ENCODE measurements at places on chromosomes 2 and 18.

DNA sequence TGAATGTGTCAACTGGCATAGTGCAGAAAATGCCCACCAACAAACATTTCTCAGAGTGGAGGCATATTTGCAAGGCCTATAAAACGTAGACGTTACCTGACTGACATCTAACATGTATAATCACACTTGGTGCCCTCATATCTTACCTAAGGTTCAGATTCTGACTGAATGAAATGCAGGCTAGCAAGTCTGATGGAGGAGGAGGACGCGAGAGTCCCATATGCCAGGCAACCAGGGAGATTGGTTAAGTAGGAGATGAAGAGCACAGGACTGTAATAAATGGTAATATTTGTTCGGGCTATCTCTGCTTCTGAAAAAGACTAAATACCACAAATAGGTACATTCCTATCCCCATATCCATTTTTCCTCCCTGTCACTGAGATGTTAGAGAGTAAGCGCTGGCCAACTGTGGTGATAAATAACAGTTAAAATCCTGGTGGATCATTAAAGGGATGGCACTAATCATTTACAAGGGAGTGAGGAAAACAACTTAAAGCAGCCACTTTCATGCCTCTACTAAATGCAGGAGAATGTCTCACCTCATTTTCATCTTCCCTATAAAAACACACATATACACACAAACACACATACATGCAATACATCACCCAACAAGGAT lies 217.2 kb downstream of the TMEM163 start:
- DNase-seq: no peak

DNA sequence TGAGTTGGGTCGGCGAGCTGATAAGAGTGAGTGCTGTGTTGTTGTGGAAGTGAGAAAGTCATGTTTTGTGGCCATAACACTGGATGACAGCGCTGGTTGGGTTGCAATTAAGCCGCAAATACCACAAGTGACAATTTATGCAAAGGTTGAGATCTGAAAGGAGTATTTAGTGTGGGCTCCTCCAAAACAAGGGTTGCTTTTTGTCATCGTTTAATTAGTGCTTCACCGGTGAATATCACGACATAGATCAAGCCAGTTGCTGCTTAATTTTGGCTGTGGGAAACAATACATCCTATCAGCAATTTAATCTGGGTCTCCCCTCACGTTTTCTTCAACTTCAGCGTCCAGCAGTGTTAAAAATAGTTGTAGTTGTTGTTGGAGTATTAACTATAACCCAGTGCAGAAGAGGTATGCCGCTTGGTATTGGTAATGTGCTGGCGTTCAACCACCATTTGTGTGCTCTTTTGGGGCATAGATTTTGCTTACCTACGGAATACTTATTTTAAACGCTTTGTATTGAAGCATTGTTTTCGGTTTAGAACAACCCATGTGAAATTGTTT lies 662 bp downstream of the ACVR2A start:
- no peak for DNase-seq

- DNase-seq: no peak
Measured at GRCh38 chr2:182891611-182892010, 25.2 kb upstream of the FRZB start.

DNA sequence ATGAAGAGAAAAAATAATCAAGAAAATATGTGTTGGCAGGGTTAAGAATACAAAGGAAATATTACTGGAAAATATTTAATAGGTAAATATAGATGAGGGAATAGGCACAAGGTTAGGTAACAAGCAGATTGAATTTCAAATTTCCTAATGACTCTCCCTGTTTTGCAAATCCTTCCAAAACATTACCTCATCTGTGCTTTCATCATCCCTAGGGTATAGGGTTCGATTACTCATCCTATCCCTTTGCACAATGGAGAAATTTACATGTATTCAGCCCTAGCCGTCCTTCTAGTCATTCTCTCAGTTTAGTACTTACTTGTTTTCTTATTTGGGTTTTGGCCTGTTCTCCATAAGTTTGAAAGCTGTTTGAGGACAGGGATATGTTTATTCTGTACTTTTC lies 864.6 kb upstream of the FSHR start:
- DNase-seq: no peak

- DNase-seq: no peak
Measured at GRCh38 chr2:74368499-74368898, 11.6 kb downstream of the DCTN1 start.

DNA sequence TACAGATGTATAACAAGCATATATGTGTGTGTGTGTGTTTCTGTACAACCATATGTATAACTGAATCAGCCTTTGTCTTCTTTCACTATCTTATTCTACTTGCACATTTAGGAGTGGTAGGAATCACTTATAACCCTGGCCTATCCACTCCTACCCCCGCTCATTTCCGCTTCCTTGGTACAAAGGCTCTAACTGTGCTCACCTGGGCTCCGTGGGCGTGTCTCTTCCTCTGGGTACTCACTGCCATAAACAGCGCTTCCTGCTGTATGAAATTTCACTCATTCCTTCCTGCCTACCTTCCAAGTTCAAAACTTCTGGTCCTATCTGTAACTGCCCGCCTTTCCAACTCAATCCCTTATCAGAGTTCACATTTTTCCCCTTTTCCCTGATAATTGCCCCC lies 815.5 kb downstream of the EPHA4 start:
- no peak for DNase-seq

GRCh38 chr18:11989966-11990380 lies 8.7 kb downstream of the IMPA2 start:
- no peak for DNase-seq

- no peak for DNase-seq
Measured at GRCh38 chr2:69945441-69945840, 16.0 kb downstream of the ASPRV1 start.

DNA sequence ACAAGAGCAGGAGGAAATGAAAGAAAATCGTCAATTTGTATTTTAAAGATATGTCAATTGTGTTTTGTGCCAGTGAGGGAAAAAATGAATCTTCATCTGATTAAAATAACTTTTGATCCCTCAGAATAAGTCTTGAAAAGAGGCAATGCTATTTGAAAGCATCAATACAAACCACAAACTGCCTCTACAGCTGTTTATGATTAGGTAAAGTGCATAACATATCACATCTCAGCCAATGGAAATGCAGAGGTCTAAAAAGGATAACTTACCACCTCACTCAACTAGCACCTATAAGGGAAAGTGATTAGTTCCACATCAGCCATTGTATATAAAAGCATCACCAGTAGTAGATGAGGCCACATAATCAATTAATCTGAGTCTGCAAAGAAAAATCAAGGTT lies 492.2 kb upstream of the CDH2 start:
- no peak for DNase-seq

DNA sequence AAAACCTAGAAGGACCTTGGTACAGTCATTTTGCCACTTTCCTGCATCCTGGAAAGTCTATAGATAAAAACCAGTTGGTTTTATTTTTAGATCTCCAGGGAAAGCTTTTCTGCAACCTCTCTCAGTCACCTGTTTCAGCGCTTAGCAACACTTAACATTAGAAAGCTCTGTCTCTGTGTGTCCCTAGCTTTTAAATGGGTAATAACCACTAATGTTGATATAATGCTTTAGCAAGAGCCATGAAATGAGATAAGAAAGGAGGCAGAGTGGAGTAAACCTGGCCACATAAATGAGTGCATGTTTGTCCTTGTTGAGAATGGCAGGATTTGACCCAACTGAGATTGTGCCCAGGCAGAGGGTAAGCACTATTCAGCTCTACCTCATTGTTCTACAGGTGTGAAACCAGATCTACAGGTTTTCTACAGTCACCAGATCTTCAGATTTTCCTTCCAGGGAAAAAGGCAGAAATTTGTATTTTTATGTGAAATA lies 44.8 kb downstream of the MARCHF4 start:
- no peak for DNase-seq

- no peak for DNase-seq
Measured at GRCh38 chr2:106667478-106668070, 180.4 kb downstream of the CD8B2 start.

DNA sequence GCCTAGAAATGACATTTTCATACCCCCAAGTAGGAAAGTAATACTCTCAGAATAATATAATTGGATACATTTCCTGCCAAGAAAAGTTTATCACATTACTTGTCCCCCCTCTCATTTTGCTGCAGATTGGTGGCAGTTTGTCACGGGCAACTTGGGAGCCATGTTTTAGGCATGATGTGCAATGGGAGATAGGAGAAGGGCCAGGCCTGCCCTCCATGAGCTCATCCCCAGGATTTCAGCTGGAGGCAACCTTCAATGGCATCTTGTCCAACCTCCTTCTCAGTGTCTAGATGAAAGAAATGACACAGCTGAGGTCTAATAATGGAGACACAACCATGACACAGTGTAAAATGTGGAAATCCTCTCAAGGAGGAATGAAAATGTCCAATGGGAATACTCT lies 11.4 kb upstream of the RAB31 start:
- DNase-seq: no peak

GRCh38 chr2:12120281-12121150 lies 374.1 kb downstream of the LPIN1 start:
- DNase-seq: no peak

- DNase-seq: no peak
Measured at GRCh38 chr2:177872286-177872685, 200.3 kb downstream of the PDE11A start.

Measured in NCI-H1930 (cell line).